CD4-positive, alpha-beta T cell treated with Interleukin-6 for 4 hours (primary cell): ENCODE measurements at places on chromosomes 12 and 14.

DNA sequence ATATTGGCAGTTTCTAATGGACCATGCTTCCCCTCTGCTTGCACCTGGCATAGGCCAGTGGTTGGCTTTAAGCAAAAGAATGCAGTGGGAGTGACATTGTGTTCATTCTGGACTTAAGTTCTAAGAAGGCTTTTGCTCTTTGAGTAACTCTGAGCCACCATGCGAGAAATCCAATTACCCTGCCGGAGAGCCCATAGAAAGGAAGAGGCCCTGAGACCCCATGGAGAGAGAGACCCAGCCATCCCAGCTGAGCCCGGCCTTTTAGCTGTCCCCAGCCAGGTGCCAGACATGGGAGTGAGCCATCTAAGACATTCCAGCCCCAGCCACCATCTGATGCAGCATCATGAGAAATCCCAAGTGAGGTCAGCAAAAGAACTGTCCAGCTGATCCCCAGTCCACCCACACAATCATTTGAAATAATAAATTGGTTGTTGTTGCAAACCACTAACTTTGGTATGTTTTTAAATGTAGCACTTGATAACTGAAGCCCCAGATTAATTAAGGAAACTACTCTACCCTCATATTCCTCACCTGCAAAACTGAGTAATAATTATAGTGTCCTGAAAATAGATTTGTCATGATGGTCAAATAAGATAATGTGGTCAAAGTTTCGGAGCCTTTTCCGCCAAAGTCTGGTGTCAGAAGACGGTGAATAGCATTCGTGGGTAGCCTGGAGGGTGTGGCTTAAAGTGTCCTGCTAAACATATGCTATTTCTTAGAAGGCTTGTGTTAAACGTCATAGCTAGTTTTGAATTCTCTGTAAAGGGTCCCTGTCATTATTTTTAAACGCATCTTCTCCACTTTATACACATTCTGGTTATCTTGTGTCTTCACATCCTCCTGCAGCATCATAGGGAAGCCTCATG is 166.6 kb upstream of the PELI2 start:
- DNase-seq, result no peak

GRCh38 chr12:120529641-120530417 is 871 bp upstream of the COQ5 start:
- no peak for DNase-seq

- DNase-seq, result no peak
Measured at GRCh38 chr12:13094367-13094766, 9.1 kb downstream of the GSG1 start.

DNA sequence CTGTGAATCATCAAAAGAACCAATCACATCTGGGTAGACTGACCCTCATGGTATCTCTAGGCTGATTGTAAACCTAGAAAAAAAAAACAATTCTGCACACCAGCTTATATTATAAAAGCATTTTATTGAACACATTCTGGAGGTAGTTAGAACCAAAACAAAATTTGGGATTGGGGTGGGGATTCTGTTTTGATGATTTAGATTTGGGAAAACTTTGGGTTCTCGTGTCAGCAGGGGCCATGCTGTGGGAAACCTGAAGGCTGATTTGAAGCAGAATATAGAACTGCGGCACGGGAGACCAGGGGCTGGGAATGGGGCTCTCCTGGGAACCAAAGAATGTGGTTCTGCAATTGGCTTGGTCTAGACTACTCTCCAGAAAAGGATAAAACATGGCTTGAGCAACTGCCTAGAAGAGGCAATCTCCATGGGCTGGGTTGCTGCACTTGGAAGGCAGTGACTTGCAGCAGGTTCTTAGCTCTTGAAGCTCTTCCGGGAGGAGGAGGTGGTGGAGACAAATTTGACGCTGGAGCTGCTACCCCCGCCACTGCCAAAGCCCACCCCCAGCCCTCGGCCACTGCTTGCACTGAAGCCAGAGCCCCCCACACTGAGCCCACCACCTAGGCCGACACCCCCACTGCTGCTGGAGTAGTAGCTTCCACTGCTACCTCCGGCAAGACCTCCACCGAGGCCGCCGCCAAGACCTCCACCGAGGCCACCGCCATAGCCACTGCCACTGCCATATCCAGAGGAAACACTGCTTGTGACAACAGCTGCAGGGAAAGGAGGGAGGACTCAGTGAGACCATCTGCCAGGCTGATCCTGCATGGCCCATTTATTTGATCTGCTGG is 5.5 kb downstream of the KRT5 start:
- no peak for DNase-seq

DNA sequence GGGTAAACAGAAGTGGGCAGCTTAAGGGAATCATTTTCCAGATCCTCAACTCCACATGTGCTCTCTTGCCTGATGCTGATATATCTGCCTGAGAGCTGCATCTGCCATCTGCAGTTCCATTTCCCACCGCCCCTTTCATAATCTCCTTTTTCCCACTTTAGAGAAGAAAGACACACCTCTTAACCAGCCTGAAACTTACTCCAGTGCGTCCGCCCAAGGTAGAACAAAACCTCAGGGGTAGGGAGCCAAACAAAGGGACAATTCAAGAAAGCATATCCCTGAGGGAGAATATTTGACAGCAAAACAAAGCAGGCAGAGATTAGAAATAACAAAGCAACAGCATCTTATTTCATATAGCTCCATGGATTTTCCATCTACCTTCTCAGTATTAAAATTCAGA is 4.3 kb downstream of the MDM1 start:
- no peak for DNase-seq

GRCh38 chr12:46660276-46660675 is 165.5 kb downstream of the SLC38A4 start:
- DNase-seq, result no peak

DNA sequence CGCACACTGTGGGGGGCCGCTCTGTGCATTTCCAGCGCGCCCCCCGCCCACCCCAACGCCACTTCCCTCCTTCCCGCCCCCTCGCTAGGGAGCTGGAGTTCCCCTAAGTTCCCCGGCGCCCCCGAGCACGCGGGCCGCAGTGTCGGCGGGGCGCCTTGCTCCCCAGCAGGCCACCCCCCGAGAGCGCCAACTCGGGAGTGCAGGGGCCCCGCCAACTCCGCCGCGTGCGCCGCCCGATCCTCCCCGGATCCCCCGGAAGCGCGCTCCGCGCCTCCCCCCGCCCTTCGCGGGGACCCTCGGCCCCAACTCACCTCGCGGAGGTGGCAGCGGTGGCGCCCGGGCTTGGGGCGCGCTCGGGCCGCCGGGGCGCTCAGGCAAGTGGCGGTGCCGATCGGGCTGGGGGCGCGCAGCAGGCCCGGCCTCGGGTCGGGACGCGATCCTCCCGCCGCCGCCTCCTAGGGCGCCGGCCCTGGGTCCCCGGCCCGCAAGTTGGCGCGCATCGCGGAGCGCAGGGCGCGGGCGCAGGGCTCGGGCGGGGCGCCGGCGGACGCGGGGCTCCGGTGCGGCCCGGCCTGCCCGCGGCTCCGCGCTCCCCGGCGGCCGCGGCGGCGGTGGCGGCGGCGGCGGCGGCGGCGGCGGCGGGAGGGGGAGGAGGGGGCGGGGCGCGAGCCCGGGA is at the start of gene NCOR2:
NCOR2 (minus strand) TSS at position 616 of the 676 bp plus-strand sequence. CDS start 72,361 bp downstream, outside the sequence.
- DNase-seq, result peak; percentile 61

- no peak for DNase-seq
Measured at GRCh38 chr12:64452559-64453329, 824 bp downstream of the TBK1 start.

GRCh38 chr14:75182821-75183220 is 6.4 kb upstream of the TMED10 start:
- no peak for DNase-seq

- no peak for DNase-seq
Measured at GRCh38 chr14:103519043-103519836, 3.4 kb downstream of the CKB start.

GRCh38 chr14:73289729-73290128 is 52.4 kb downstream of the PAPLN start:
- no peak for DNase-seq

- no peak for DNase-seq
Measured at GRCh38 chr12:24015833-24016160, 66.3 kb upstream of the SOX5 start.

DNA sequence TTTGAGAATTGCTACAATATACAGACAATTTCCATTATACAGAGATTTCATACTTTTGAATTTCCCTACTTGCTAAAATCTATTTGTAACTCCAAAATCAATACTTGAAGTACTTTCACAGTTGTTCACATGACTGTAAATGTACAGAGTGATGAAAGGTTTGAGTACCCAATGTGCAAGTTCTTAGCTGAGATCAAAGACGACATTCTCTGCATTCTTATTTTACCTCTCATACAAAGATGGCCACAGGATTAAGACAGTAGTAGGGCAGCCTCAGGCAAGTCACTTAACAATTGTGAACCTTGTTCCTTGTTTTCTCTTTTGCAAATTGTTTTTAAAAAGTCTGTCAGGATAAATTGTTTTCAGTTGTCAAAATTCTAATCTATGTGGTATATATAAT is 255.9 kb upstream of the KITLG start:
- no peak for DNase-seq

GRCh38 chr12:104963757-104964156 is 5.7 kb upstream of the SLC41A2 start:
- DNase-seq, result no peak
